ENCODE measurements at places on chromosomes 13 and 19.
A peak's percentile ranks its signal among the peaks of the same experiment; 100 is the strongest.

DNA sequence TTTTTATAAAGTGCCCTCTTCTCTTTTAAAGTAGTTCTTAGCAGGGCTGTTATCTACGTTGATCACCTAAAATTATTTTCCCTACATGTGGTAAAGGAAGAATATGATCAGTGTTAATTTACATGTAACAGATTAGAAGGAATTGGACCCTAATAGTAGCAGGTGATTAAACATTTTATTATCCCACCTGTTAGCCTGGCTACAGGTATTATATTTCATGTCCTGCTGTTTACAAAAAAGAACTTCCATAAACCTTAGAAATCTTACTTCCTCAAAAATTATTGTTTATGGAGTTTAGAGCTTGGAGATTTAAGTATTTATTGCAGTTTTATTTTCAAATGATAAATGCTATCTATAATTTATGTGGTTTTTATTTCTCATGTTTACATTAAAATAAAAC lies 1226.7 kb downstream of the UQCRFS1 start:
- DNase-seq = no peak

DNA sequence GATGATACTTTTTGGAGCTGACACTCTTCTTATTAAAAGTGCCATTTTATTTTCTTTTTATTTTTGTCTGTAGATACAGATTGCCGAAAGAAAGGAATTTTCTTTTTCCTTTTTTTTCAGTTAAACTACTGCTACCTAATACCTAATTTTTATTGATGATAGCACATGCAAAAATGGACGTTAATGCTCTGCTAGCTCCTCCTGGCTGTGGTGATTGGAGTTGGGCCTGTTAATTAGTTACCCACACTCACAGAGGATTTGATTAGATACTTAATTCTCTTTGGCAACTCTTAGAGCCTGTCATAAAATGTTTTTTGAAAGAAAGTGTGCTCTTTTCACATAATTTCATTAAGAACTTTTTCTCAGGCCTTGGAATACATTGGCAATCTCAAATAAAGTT lies 366.8 kb downstream of the DCT start:
- no peak for DNase-seq

- DNase-seq = no peak
Measured at GRCh38 chr13:41465241-41465847, 8.0 kb downstream of the RGCC start.

GRCh38 chr13:83824560-83824959 lies 57.7 kb downstream of the SLITRK1 start:
- DNase-seq = no peak

GRCh38 chr13:95834134-95834765 lies 157.3 kb downstream of the DNAJC3 start:
- DNase-seq = peak; percentile 21

DNA sequence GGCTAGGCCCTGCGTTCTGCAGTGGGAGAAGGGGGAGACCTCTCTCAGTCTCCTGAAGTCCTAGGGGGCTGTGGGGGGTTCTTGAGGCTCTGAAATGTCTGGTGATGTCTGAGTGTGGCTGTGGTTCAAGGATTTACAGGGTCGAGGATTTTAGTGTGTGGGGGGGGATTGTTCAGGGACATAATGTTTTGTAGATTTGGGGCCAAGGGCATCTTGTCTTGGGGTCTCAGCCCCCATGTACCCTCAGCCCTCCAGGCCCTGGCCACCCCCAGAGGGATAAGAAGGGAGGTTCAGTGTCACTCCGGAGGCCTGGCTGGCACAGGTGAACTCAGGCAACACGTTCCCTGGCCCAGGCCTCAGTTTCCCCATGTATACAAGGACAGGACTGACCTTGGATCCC lies 2.4 kb upstream of the APC2 start:
- DNase-seq = no peak

GRCh38 chr13:36820222-36820621 lies 1.2 kb downstream of the RFXAP start:
- no peak for DNase-seq

GRCh38 chr19:2548966-2549365 lies 73.0 kb downstream of the GADD45B start:
- DNase-seq = no peak

DNA sequence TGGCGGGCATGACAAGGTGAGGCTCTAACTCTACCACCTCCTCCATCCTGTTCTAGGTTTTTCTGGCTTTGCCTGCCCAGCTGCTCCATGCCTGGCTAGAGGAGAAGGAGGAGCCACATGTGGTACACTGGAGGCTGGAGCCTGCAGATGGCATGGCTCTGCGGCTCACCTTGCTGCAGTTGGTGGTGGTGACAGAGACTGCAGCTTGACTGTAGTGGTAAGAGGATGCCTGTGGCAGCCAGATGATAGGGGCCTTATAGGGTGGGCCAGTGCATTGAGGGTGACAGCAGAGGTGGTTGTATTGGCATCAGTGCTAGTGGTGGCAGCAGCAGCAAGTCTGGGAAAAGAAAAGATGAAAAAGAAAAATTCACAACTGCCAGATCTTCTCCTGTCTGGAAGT lies 146.2 kb downstream of the TNFRSF19 start:
- DNase-seq = no peak

DNA sequence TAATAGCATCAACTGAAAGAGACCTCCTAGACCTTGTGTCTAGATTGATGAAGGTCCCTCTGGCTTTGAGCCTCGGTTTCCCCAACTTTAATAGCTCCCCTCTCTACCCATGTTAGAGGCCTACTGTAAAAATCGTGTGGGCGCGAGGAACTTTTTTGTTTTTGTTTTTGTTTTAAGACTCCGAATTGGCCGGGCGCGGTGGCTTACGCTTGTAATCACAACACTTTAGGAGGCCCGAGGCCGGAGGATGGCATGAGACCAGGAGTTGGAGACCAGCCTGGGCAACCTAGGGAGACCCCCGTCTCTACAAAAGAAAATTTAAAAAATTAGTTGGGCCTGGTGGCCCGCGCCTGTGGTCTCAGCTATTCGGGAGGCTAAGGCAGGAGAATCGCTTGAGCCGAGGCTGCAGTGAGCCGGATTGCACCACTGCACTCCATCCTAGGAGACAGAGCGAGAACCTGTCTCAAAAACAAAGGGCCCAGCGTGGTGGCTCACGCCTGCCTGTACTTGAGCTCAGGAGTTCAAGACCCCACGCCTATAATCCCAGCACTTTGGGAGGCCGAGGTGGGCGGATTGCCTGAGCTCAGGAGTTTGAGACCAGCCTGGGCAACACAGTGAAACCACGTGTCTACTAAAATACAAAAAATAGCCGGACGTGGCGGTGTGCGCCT lies 858 bp upstream of the PPP6R1 start:
- DNase-seq = no peak

DNA sequence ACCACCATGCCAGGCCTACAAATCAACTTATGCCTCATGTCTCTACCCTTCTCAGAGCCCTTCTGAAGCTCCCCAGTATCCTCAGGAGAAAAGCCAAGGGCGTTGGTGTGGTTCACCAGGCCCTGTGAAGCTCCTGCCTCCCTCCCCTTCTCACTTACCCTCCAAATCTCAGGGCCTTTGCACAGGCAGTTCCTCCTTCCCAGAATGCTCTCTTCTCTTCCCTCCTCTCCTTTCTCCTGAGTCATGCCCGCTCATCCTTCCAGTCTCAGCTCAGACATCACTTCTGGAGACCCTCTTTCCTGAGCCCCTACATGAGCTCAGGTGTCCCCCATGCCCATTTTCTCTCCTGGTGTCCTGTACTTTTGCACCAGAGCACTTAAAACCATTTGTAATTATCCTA lies 20.5 kb downstream of the HIF3A start:
- DNase-seq = no peak

GRCh38 chr13:113729187-113730019 lies 29.6 kb upstream of the TMEM255B start:
- DNase-seq = no peak

DNA sequence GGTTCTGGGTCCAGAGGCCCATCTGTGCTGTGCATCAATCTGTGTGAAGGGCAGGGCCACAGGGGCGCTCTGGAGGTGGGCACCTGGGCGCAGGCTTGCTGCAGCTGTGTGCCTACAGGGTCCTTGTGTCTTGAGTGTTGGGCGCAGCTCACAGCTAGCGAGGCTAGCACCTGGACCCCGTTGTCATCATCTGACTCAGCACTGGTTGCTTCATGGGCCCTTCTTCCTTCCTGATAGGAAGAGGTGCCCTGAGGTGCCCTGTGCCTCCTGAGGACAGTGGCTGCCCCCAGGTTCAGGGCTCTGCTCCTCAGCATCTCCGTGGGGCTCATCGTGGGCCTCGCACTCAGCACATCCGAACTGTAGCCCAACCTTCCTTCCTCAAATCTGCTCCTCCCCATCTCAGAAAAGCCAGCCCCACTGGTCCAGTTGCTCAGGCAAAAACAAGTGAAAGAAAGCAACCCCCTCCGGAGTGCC lies 54.8 kb downstream of the GATAD2A start:
- no peak for DNase-seq

- no peak for DNase-seq
Measured at GRCh38 chr19:3360421-3361383, 5.7 kb upstream of the NFIC start.

DNA sequence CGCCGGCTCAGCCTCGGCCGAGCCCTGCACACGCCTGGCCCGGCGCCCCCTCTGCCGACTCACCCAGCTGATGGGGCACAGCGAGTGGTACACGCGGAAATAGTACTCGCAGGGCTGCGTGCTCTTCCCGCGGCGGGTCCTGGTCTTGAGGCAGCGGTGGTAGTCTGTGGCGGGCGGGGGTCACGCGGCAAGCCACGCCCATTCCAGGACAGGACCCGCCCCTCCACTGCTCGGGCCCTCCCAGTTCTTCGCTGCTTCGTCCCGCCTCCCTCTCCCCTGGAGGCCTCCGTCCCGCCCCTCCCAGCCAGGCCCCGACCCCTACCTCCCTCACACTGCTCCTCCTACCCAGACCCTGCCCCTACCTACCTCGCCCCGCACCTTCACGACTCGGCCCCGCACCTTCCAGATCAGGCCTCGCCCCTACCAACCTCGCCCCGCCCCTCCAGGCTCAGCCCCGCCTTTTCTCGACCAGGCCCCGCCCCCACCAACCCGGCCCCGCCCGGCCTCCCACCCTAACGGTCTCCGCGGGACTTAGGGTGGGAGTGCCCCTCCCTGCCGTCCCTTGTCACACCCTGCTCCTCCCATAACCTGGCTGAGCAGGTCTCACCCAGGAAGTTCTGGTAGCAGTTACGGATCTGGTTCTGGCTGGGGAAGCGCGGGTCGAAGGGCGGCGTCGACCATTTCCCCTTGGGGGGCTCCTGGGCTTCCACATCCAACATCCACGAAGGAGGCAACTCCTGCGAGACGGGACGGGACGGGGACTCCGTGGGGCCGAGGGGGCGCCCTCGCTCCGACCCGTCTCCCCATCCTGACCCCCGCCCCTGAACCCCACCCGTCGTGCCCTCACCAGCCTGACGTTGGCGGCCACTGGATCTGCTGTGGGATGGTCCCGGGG lies 469 bp downstream of the COX6B2 start:
- DNase-seq = peak; percentile 23

GRCh38 chr19:11964496-11964857 lies 363 bp upstream of the ZNF763 start:
- DNase-seq = no peak

GRCh38 chr19:29060813-29061364 lies 152.1 kb downstream of the UQCRFS1 start:
- DNase-seq = no peak

- DNase-seq = no peak
Measured at GRCh38 chr19:39506944-39507714, 7.8 kb upstream of the SELENOV start.

GRCh38 chr19:35206379-35206778 lies 22.2 kb downstream of the FAM187B start:
- DNase-seq = no peak

GRCh38 chr19:48999481-49000325 lies 6.0 kb downstream of the RUVBL2 start:
- no peak for DNase-seq

GRCh38 chr13:28534210-28534609 lies 39.3 kb upstream of the FLT1 start:
- no peak for DNase-seq

DNA sequence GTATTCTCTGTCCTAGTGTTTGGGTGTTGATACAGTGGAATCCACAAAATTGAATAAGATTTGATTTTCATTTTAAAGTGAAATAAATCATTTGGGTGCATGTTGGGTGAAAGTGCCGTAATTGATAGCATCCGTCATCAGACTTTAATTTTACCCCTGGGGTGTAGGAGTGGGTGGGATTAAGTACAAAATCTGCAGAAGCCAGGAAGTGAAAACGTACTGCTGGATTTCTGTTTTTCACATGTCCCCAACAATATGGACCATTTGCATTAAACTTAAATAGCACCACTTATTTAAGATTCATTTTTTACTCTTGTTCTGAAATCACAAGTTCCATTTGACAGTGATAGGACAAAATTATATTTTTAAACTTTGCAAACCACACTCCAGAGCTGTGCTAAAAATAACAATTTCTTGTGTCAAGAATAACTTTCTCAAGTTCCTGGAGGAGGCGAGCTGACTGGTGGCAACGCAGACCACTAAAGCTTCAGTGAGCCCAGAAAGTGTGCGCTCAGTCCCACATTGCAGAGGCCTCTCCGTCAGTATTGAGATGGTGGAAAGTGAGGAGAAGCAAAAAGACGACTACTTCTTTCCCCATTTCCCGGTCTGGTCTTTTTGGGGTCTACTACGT lies 71.3 kb downstream of the ARHGEF7 start:
- no peak for DNase-seq

- no peak for DNase-seq
Measured at GRCh38 chr13:46665633-46666482, 112.9 kb downstream of the LRCH1 start.

DNA sequence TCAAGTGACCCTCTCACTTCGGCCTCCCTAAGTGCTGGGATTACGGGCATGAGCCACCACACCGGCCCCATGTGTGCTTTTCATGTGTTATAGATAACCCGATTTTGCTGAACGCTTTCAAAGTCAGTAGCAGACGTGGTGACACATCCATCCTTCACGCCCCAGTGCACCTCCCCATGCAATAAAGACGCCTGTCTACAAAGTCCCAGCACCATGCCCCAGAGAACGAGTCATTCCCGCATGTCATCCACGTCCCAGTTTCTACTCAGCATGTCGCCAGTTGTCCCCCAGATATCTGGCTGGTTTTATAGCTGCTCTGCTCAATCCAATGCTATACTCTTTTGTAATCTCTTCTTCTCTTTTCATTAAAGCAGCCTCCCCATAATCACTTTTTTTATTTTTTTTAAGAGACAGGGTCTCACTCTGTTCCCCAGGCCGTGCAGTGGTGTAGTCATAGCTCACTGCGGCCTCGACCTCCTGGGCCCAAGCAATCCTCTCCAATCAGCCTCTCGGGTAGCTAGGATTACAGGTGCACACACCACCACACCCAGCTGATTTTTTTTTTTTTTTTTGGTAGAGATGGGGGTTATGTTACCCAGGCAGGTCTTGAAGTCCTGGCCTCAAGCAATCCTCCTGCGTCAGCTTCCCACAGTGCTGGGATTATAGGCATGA lies 42.5 kb downstream of the DNM2 start:
- peak; percentile 46 for DNase-seq

DNA sequence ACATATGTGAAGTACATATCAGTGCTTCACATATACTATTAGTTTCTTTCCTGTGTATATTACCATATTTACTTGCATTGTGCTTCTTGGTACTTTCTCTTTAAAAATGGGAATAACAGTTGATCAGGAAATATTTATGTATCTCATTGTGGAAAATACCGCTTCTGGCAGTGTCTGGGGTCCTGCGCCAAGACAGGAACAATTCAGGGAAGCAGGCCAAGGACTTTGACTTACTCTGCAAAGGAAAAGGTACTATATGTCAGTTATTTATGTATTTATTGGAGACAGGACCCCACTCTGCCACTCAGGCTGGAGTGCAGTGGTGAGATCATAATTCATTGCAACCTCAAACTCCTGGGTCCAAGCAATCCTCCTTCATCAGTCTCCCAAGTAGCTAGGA lies 57.7 kb upstream of the NBEA start:
- DNase-seq = no peak

- no peak for DNase-seq
Measured at GRCh38 chr13:108044954-108045353, 170.4 kb downstream of the LIG4 start.

Measured in HCT116 (cell line).